Stimulated activated CD8-positive, alpha-beta memory T cell treated with anti-CD3 and anti-CD28 coated beads, Interleukin-4, amount 100 ng/mL, for 1 hour (primary cell): ENCODE measurements at places on chromosomes 6 and 20.

- no peak for DNase-seq
These were observed 31.1 kb upstream of the SPO11 start for GRCh38 chr20:57298457-57298856.

DNA sequence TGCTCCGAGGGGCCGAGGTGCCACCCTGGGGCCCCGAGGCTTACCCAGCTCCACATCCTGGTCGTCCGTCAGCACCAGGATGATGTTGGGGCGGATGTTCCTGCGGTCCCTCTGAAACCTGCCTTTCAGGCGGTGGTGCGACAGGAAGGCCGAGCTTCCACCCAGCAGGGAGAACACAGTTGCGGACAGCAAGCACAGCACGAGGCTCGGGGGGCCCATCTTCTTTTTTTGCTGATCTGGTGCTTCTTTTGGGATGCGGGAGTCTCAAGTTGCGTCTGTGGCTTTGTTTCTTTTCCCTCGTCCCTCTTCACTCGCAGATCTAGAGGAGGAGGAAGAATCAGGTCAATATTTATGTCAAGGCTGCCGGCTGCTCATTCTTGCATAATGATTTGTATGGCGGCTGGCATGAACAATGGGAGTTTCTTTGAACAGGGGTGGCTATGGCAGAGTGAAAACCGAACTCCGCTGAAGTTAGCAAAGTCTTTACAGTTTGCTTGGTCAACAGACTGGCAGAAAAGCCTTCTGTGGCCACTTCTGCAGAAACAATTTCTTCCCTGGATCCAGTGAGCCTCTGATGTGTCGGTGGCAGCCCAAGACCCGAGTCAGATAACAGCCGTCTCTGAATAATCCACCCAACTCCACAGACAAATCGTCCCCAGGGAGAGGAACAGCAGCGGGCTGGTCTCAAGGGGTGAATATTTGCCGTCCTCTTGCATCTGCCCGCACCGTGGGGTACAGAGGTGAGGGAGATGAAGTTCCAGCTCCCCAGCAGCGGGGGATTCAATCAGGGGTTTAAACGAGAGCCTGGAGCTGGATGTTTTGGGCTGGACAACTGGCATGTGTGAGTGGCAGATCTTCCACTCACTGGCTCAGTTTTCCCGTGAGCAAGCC is 27.9 kb downstream of the SULF2 start:
- no peak for DNase-seq

DNA sequence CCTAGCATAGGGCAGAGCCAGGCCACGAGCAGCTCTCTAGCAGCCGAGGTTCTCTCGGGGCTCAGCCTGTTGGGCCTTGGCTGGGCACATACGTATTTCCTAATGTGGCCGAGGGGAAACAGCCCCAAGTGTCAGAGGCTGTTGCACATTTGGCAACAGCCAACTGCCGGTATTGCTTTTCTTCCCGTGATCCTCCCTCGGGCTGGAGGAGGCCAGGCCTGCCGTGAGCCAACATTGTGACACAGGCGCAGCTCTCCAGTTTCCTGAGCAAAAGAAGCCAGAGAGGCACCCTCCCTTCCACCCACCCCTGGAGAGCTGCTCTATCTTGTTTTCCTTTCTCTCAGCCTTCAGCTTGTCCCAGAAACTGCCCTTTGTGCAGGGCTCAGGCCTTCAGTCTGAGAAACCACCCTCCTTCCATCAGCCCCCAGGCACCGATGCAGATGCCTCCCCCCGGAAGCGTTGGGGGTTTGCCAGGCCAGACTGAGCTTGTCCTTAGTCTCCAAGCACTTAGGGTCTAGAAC is 5.1 kb upstream of the BPI start:
- no peak for DNase-seq

DNA sequence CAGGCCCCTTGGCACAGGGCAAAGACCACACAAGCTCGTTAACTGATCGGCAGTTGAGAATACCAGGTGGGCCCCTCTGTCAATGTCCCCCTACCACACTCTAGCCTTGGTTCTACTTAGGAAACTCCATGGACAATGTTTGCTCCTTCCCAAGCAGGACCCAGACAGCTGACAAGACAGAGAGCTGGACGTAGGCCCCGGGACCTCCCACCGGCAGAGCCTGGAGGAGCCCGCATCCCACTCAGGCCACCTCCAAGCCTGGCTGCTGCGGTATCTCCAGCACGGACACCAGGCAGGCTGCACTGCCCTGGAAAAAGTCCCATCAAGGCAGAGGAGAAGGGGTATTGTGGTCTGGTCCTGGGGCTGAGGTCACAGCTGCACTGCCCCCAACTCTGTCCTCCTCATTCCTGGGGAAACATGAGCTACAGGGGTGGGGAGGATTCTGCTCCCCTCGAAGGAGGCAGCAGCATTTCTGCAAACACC is 6.2 kb upstream of the GRM4 start:
- DNase-seq = no peak

DNA sequence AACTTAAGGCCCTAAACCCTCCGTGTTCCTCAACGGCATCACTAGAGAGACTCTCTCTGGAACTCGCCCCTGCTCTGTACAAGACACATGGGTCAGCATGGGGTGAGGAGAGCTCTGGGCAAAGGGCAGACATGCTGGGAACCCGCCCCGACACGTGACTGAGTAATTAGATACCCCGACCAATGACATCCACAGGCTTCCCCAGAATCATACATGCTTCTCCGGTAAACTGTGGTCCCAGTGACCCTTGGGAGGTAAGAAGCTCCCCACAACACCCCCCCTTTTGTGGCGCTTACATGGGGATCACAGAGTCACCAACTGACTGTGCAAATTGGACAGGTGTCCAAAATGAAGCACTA is 31.7 kb upstream of the RPS6KA2 start:
- no peak for DNase-seq

- DNase-seq = no peak
These were observed 1.6 kb upstream of the LY86 start for GRCh38 chr6:6586671-6587526.

DNA sequence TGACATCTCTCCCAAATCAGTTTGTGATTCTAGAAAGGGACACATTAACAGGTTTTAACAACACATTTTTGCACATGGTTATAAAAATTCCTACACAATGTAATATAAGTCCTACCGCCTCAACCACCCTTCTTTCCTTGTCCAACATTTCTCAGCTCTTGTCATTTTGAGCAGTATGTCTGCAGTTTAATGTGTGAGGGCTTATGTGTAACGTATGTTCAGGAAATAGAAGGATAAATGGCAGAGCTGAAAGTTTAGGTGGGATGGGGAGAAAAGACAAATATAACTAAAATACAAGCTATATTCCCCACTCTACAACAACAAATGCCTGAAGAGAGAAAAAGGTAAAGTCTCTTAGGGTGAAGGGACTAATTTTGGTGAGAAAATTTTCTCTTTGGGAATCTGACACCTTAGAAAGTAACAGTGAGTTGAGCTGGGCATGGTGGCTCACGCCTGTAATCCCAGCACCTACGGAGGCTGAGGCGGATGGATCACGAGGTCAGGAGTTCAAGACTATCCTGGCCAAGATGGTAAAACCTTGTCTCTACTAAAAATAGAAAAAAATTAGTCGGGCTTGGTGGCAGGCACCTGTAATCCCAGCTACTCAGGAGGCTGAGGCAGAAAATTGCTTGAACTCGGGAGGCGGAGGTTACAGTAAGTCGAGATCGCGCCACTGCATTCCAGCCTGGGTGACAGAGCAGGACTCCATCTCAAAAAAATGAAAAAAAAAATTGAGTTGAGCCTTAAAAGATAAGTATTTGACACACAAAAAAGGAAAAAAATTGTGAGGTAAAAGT is 5.1 kb downstream of the PNRC1 start:
- DNase-seq = no peak

DNA sequence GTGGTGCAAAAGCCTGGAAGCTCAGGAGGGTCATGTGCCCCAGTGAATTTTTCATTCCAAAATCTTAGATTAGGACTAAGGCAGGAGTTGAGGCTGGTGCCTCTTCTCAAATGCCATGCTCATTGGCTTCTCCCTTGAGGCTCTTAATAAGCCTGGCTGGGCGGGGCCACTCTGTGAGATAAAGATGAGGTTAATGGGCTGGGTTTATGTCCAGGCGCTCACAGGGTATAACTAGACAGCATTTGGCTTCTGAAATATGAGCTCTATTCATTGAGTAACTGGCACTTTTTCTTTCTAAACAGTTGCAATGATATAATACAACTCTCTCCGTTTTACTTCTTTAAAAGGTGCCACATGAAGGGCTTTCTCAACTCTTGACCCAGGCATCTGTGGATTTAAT is 156.3 kb downstream of the SCML4 start:
- DNase-seq = no peak

GRCh38 chr6:160004419-160005175 is 35.7 kb downstream of the IGF2R start:
- DNase-seq = no peak

DNA sequence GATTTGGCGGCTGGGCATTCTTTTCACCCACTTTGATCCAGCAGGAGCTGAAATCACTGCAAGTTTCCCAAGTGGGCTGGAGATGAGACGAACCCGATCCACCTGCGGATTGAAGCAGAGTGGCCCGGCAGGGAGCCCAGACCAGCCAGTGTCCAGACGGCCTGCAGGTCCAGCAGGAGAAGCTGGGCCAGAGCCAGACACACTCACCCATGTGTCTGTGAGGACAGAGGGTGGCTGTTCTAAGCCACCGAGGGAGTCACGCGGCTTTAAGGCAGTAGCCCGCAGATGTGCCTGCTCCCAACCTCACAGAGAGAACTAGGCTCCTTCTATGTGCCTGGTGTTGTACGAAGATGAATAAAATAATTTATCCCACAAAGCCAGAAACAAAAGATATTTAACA is 200.7 kb downstream of the WDR27 start:
- DNase-seq = no peak

DNA sequence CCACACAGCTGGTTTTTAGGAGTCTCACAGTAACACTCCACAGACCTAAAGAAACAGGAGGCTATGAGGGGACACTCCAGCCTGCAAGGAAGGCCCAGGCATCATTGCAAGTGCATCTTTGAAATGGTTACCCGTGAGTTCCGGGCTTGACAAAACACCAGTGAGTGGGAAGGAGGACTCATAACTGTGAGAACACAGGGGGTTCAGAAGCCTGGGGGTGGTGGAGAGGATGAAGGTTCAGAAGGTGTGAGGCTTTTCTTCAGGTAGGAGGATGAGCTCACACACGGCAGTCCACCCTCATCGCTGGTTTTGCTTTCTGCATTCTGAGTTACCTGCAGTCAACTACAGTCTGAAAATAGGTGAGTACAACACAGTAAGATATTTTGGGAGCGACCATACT is 39.9 kb downstream of the MAP7 start:
- DNase-seq = no peak
